ENCODE measurements at places on chromosomes 5 and 9.

DNA sequence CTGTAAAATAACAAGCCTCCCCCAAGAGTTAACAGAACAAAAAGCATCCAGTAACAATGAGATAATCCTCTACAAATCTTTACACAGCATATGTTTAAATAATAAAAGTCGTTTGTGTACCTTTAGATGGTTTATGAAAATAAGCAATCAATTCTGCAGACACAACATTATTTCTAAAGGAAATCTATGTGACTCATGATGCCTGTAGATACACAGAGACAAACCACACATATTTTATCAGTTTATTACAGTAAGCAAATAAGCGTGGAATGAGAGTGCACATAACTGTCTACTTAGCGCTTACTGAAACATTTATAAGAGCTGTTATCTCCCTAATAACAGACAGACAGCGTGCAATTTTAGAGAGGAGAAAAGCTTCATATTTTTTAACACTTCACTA is 243.6 kb downstream of the AP3B1 start:
- no peak for DNase-seq

- DNase-seq = no peak
Measured at GRCh38 chr9:76649894-76650293, 114.3 kb upstream of the PCA3 start.

DNA sequence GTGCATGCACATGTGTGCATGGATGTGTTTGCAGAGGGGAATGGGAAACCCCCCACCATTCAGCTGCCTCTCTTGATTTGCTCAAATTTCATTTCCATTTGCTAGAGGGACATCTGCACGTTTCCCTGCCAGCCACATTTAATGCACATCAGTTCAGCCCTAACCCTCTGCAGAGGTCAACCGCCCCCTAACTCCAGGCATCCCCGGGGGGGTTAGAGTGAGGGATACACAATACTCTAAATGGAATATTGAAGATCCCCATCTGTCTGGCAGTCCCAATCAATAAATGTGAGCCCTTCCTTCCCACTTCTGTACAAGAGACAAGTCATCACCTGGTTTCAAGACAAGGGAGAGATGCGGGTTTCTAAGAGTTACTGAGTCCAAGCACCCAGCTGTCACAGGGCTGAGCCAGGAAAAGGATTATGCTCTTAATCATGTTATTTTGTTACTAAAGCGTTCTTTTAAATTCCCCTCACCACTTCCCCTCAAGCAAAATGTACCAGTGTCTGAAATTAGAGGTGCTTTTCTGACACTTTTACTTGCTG is 134.1 kb downstream of the SEMA6A start:
- DNase-seq = no peak

- DNase-seq = no peak
Measured at GRCh38 chr5:149838881-149839739, 105.5 kb downstream of the PDE6A start.

DNA sequence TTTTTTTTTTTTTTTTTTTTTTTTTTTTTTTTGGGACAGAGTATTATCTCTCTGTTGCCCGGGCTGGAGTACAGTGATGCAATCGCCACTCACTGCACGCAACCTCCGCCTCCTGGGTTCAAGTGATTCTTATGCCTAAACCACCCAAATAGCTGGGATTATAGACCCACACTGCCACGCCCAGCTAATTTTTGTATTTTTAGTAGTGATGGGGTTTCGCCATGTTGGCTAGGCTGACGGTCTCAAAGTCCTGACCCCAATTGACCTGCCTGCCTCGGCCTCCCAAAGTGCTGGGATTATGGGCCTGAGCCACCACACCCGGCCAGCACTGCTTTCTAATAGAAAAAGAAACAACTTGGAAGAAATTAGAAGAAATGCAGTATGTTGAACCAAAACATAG is 39.2 kb downstream of the TTC1 start:
- no peak for DNase-seq

DNA sequence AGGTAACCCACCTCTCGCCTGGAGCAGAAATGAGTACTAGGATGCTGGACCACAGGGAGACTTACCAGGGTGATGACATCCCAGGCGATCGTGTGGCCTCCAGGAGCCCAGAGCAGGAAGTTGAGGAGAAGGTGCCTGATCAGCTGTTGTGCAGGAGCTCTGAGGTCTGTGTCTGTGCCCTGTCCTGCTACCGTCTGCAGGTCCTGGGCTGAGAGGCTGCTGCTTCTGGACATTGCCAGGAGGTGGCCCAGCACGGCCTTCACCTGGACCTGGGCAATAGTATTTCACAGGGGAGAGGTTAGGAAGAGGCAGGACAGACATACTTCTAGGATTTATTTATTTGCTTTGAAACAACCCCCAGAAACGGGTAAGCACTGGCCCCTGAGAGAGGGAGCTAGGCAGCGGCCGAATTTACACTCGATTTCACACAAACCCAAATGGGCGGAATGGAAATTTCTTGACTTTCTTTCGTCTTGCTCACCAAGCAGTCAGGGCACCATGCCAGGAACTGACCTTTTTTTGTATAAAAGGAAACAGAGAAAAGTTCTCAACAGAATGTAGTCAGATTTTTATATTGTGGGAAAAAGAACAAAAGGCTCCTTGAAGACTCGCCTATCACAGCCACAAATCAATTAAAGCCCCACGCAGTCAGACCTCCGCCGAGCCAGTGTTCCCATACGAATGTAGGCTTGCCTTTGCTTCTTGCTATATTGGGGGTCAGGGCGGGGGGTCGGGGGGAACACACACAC is 210.3 kb downstream of the FANCC start:
- peak; percentile 79 for DNase-seq

GRCh38 chr9:28981129-28981528 is 1407.8 kb upstream of the C9orf72 start:
- no peak for DNase-seq

DNA sequence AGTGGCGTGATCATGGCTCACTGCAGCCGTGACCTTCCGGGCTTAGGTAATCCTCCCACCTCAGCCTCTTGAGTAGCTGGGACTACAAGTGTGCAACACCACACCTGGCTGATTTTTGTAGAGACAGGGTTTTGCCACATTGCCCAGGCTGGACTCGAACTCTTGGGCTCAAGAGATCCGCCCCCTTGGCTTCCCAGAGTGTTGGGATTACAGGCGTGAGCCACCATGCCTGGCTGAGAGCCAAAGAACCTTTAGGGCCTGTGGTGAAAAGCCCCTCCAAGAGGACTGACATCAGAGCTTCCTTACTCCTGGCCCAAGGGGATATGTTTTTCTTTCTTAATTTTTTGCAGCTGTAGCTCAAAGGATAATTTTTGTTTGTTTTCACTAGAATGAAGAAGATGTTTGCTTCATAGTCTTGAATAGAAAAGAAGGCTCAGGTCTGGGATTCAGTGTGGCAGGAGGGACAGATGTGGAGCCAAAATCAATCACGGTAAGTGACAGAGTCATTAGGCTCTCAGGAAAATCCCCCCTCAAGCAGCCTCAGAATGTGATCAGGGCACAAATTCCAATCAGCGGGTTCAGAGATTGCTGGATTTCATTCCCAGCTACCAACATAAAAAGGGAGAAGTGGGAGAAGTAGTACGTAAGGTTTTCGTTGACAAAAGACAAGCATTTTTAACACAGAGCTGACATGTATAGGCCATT is 77.1 kb downstream of the GOLPH3 start:
- DNase-seq = no peak

Measured in tibial artery (tissue), 4 donors.